ENCODE measurements at places on chromosomes 2 and 18. TPM values are rescaled to one million over a fixed set of nuclear protein-coding genes. Genes with fewer than 3 reads are reported as not detected.

Gene REL
- 25.1 TPM for total RNA-seq

Gene GPR155
- total RNA-seq = 17.3 TPM

- no peak for DNase-seq
These were observed 5.0 kb upstream of the DGKD start for GRCh38 chr2:233349005-233349998.

- DNase-seq = peak; percentile 62
These were observed 20.4 kb downstream of the IFIH1 start for GRCh38 chr2:162297925-162298552.

DNA sequence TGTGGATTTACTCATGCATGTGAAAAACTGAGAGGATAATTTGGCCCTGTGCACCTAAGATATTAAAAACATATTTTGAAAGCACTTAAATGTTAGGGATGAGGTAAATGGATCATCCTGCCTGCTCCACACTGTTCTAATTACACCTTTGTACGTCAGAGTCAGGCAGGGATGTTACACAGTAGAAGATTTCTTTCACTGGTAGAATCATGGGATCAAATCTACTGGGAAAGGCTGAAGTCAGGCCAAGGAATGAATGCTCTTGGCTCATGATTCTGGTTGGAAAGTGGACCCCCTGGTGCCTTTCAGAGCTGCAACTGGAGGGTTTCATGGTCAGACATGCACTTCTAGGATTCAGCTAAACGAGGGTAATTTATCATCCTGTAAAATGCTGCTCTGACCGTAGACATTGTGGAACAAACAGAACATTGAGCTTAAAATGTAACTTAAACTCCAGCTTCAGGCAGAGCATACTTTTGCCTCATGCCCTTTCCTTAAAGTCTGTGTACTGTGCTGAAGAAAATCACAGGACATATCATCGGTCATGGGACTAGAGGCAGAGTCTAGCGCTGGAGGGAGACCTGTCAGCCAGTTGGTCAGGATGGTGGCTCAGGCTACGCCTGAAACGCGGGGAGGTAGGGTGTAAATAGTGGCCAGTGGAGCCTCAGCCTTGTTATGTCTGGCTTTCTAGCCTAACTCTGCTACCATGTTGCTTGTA is 4.9 kb downstream of the KCNE4 start:
- no peak for DNase-seq

- no peak for DNase-seq
These were observed 757.8 kb downstream of the TRIB2 start for GRCh38 chr2:13474538-13474937.

GRCh38 chr2:126356631-126357030 is 299.3 kb upstream of the GYPC start:
- no peak for DNase-seq

DNA sequence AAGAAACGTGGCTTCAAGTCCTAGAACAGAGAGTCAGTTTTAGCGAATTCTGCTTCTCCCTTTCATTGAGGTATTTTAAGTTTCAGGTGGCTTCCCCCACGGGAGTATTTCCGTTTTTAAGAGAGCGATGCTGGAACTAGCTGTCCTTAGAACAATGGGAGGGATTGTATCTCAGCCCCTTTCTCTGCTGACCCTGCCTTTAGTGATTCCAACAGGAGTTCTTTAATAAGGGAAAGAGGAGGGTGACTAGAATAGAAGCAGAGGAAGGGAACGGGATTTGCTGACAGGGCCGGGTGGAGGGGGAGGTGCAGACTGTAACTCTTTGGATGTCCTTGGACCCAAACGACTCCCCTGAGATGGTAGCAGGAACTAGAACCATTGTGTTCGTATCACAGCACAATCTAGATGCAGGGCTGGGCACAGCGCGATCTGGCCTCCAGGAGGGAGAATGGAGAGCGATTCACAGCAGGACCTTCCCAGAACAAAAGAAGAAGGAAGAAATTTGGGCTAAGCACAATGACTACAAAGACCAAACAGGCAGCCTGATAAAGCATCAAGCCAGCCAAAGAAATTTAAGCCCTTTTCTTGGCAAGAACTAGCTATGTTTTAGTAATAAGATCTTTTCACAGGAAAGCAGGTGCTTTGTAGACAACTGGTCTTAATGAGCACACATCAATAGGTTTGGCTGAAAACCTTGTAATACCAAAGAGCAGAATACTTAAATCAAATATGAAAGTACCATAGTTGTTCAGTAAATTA is 15.8 kb upstream of the RTTN start:
- no peak for DNase-seq

Gene TTN
- 153 TPM for total RNA-seq

Measured in urinary bladder (tissue), 4 donors.